ENCODE measurements at places on chromosomes 2 and 18. TPM values are rescaled to one million over a fixed set of nuclear protein-coding genes. Genes with fewer than 3 reads are reported as not detected.

GALR1 gene
- not detected for total RNA-seq

RAD51AP2 gene
- total RNA-seq = not detected

IL1RL2 gene
- not detected for total RNA-seq

DNA sequence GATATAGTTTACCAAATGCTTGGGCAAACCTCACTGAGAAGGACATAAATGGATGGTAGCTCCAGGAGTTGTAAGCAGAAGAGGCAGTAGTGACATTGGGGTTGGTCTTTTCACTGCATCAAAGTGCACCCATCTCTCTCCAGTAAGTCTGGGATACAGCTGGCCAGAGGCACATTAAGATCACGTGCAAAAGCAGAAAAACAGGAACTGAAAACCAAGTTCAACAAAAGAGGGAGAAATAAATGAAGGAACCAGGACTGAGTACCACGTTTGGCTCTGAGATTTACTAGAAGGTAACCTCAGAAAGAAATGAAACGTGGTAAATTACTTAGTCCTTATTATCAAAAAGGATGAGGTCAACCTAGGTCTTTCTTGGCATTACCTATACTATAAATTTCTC, 259.2 kb downstream of the OSR1 start:
- H3K27me3 ChIP-seq = no peaks in the 10 kb centered on the region
- H3K36me3 ChIP-seq = no peaks in the 10 kb centered on the region
- no peak overlapping the region for H3K27ac ChIP-seq
- no peak overlapping the region for H3K4me3 ChIP-seq

DNA sequence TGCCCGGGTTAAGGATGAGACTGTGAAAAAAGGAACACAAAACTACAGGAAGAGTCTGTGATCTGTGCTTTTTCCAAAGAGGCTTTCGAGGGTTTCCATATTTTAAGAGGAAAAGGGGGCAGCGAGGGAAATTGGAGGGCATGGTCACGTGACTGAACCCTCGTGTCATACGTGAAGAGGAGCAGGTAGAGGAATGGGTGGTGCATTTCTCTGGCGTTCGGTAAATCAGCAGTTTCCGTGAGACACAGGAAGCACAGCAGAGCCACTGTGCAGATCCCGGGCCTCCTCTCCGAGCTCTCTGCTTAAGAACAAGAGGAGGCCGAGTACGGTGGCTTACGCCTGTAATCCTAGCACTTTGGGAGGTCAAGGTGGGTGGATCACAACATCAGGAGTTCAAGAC, 219.7 kb downstream of the NDUFA10 start:
- H3K4me1 ChIP-seq = no peaks in the 10 kb centered on the region
- no peak overlapping the region for H3K27ac ChIP-seq
- no peak for DNase-seq
- H3K4me3 ChIP-seq = no peak overlapping the region
- H3K36me3 ChIP-seq = no peaks in the 10 kb centered on the region
- H3K27me3 ChIP-seq = no peaks in the 10 kb centered on the region

DNA sequence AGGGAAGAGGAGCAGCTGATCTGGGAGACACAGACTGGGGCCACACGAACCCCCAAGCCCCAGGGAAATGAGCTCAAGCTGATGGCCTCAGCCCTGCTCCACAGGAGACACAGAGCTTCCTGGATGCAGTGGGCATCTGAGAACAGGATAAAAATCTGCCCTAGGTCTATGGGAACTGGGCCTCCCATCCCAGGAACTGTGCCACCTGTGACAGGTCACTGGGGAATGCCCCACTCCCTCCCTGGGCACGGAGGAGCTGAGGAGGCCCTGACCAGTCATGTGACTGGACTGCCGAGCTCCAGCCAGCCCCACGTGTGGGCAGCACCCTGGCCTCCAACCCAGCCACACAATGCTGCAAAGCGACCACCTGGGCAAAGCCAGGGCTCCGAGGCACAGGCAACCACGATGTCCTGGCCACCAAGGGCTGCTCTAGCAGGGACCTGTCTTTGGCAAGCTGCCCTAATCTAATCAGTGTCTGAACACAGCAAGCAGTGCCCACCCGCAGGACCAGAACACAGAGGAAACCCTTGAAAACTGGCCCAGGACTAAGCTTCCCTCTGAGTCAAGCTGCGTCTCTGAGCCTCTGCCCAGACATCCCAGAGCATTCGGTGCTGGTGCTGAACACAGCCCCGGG, 57.8 kb upstream of the ID2 start:
- no peaks in the 10 kb centered on the region for H3K27me3 ChIP-seq
- DNase-seq = no peak
- no peak overlapping the region for H3K4me3 ChIP-seq
- H3K36me3 ChIP-seq = no peaks in the 10 kb centered on the region
- H3K27ac ChIP-seq = no peak overlapping the region

DNA sequence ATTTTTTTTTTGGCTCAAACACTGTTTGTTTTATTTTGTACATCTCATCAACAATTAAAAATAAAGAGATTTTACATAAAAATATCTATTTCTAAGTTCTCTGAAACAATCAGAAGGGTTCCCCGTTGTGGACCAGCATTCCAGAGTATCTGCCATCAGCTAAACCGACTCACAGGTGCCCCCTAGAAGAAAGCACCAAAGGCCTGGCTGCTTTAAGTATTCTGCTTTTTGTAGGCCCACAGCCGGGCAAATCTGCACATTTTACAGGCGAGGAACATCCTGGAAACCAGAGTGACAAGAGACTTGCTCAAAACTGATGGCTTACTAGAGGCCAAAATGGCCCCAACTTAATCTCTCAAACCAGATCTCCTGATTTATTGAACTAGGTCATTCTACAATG, 82.2 kb upstream of the SETBP1 start:
- no peak overlapping the region for H3K4me3 ChIP-seq
- DNase-seq = no peak
- H3K27ac ChIP-seq = no peak overlapping the region
- no peaks in the 10 kb centered on the region for H3K36me3 ChIP-seq
- peaks cover 7% of the 10 kb centered on the region for H3K4me1 ChIP-seq
